ENCODE measurements at places on chromosomes 5 and 9.
A peak's percentile ranks its signal among the peaks of the same experiment; 100 is the strongest.

DNA sequence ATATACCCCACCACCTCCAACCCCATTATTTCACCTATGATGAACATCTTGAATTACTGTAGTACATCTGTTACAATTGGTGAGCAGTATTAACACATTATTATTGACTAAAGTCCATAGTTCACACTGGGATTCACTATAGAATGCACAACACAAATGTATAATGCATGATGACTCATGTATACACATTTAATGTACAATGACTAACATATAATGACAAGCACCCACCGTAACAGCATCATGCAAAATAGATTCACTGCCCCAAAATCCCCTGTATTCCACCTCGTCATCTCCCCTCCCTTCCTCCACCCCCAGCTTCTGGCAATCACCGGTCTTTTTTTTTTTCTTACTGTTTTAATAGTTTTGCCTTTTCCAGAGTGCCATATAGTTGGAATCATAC, 47.1 kb upstream of the NEK6 start:
- no peak for DNase-seq

- DNase-seq = no peak
These were observed 22.1 kb downstream of the SARDH start for GRCh38 chr9:133715866-133716563.

DNA sequence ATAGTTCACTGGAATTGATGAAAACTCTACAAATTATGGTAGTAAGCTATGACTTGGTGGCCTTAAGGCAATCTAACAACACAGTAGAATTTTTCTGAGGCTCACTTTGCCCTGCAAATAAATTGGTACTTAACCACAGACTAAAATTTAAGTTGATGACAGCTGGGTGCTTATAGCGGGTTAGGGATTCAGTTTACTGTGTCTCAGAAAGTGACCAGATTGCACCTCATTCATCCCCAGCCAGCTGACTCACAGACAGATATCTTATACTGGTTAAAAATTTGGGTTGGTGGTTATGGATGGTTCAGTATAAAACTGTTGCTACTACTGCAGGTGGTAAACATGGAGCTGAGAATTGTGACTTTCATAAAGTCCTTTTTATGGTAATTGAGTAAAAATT, 2.8 kb downstream of the CKS2 start:
- DNase-seq = no peak

GRCh38 chr9:32525709-32526030, 326 bp downstream of the RIGI start:
- no peak for DNase-seq

- DNase-seq = no peak
These were observed 52.4 kb downstream of the HMGCR start for GRCh38 chr5:75389430-75389829.

DNA sequence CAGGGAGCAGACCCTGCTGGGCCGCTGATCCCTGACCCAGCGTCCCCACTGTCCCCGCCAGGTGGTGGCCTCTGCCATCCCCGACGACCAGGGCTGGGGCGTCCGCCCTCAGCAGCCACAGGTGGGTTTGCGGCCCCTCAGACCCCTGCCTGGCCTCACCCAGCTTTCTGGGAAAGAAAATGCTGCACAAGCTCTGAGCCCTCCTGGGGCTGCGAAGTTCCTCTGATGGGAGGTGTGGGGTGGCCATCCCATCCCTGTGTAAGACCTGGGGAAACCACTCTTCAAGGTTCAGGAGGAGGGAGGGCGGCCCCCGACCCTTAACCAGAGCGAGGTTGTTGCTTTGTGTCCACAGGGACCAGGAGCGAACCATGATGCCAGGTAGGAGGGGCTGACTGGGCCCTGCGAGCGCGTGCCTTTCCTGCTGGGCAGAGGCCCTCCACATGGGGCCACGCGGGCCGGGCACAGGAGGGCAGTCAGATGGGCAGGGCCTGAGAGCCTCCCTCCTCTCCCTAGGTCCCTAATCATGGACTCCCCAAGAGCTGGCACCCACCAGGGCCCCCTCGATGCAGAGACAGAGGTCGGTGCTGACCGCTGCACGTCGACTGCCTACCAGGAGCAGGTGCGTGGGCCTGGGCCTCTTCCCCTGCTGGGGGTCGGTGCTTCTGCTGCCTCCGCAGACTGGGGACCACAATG, 7.7 kb downstream of the NOXA1 start:
- DNase-seq = no peak

GRCh38 chr5:40333459-40334241, 346.1 kb upstream of the PTGER4 start:
- DNase-seq = no peak

DNA sequence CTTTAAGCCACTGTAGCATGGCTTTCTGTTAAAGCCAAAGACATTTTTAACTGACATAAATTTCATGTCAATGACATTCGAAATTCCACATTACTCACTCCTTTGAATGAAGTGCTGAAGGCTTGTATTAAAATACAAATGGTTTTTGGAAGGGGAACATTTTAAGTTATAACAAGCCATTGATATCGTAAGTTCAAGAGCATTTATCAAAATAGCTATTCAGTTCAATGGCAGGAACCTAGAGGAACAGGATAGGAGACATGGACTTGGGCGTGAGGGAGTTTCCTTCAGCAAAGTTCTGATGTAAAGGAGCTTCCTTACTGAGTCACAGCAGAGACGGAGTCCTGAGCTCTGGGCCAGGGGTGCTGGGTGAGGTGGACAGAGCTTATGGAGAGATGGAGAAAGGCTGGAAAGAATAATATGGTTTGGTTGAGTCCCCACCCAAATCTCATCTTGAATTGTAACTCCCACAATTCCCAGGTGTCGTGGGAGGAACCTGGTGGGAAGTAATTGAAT, 631.8 kb downstream of the BNC2 start:
- no peak for DNase-seq

DNA sequence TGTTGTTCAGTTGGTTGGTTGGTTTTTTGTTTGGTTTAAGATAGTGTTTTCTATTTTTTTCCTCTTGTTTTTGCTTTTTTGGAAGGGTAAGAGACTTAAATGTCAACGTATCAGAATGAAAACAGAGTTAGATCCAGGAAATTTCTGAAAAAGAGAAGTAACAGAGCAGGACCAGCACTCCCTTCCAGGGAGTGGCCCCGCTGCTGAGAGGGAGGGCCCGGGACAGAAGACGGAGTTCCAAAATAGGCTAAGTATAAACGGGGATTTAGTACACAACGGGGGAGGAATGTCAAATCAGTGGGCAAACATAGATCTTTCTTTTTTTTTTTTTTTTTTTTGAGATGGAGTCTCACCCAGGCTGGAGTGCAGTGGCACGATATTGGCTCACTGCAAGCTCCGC, 92.7 kb upstream of the RUFY1 start:
- DNase-seq = no peak

GRCh38 chr5:106766916-106767315, 903.8 kb downstream of the EFNA5 start:
- DNase-seq = no peak

- DNase-seq = peak; percentile 61
These were observed 218.3 kb upstream of the GLRA1 start for GRCh38 chr5:152142840-152143469.

GRCh38 chr9:8850914-8851313, 1051.3 kb upstream of the DMAC1 start:
- no peak for DNase-seq

- no peak for DNase-seq
These were observed at the start of gene IL13 for GRCh38 chr5:132657676-132658380. IL13 (plus strand) TSS chr5:132658173; CDS start chr5:132658187, 14 bp downstream.

DNA sequence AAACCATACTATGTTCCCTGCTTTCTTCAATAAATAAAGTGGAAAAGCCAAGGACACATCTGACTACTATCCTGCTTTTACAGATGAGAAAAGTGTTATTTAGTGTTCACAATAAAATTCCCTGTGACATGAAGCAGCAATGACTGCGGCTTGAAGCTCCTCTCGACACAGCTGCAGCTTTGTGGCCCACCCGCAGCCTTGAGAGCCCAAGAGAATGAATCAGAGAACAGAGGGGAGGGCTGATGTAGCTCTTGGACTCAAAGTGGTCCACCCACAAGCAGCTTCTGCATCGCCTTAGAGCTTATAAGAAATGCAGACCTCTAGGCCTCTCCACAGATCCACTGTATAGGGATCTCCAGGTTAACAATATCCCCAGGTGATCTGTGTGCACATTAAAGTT, 181.3 kb upstream of the GNA14 start:
- no peak for DNase-seq

- DNase-seq = no peak
These were observed 106.7 kb upstream of the IER5L start for GRCh38 chr9:129284607-129285291.

- DNase-seq = no peak
These were observed 92.2 kb upstream of the MAMDC2 start for GRCh38 chr9:69951411-69951810.

DNA sequence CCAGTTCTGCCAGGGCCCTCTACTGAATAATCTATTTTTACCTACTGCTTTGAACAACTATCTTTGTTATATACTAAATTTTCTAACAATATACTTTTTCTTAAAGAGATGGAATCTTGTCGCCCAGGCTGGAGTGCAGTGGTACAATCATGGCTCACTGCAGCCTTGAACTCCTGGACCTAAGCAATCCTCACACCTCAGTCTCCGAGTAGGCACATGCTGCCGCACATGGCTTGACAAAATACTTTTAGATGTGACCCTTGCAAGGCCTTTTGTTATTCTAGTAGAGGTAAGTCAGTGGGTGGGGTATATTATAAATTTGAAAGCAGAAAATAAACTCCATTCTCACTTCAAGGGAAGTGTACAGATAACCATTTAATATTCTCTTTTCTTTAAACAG, 7.9 kb downstream of the GOLM1 start:
- no peak for DNase-seq

- no peak for DNase-seq
These were observed 166.4 kb downstream of the PAM start for GRCh38 chr5:102921341-102922044.

- DNase-seq = no peak
These were observed 560 bp upstream of the NDUFS6 start for GRCh38 chr5:1800472-1801221.

Measured in stimulated activated CD4-positive, alpha-beta T cell treated with anti-CD3 and anti-CD28 coated beads, Interleukin-2, amount 100 ng/mL, for 48 hours (primary cell).